ENCODE measurements at places on chromosomes 5 and 9. TPM values are rescaled to one million over a fixed set of nuclear protein-coding genes. Genes with fewer than 3 reads are reported as not detected.

GRCh38 chr9:115413304-115413703 is 295.3 kb upstream of the TNC start:
- no peak for DNase-seq

DNA sequence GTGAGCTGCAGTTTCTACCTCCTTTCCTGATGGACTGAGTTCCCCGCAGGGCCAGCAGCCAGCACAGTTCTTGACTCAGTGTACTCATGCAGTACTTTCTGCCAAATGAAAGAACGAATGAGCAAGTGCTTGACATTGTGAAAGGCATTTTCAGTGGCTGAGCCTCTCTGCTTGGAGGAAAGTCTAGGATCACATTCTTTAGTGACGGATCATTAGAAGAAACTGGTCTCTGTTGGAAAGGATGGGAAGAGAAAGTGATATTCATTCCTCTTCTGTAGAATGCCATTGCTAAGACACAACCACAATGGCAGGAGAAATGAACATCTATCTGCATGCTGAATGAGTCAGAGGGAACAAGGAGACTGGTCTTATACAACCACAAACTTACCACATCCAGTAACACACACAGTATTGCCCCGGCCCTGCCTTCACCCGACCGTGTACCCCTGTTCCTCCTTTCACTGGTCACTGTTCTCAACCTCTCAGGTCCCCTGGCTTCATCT is 206.9 kb downstream of the CRB2 start:
- DNase-seq: peak; percentile 17

DNA sequence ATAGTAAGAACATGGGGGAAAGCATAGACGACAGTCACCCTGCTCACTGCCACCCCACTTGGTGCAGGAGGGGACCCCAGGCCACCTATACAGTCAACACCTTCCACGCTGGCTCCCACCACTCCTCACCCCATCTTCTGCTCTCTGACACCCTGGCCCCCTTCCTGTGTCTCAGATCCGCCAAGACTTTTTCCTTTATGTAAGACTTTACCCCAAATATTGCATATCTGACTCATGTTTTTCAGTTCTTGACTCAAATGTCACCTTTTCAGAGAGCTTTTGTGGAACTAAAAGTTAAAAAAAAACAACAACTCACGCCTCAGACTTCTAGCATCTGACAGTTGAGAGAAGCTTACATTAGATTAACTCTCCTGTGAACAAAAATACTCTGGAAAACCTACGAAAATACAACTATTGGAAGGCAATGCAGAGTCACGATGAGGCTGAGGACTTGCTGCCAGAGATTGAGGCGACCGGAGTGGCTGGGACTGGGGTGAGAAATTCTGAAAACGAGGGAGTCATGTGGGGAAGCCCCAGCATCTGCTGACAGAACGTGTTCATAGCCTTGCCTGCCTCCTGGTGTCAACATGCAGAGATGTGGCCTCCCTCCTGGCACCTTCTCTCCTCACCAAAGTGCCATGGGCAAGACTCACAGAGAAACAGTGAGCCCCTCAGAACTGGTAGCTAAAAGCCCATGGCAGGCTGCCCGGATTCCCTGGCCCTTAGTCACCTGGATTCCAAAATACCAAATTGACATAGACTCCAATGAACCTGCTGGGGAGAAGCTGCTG is 22.4 kb upstream of the FCN2 start:
- DNase-seq: peak; percentile 34

DNA sequence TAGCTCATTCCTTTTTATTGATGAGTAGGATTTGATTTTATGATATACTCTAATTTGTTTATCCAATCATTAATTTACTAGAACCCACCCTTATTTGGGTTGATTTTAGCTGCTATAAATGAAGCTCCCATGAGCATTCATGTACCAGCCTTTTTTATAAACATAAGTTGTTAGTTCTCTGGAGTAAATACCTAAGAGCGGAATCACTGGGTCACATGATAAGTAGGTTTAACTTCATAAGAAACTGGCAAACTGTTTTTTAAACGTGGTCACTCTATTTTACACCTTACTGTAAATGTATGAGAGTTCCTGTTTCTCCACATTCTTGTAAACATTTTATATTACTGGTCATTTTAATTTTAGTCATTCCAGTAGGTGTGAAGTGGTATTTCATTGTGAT is 364.6 kb downstream of the NPR3 start:
- DNase-seq: no peak

GRCh38 chr9:136202454-136203407 is 2.2 kb downstream of the LHX3 start:
- DNase-seq: no peak

GRCh38 chr5:139669662-139670368 is 21.7 kb downstream of the CXXC5 start:
- DNase-seq: no peak

- no peak for DNase-seq
Observed at GRCh38 chr5:14142202-14142826, 828 bp upstream of the TRIO start.

DNA sequence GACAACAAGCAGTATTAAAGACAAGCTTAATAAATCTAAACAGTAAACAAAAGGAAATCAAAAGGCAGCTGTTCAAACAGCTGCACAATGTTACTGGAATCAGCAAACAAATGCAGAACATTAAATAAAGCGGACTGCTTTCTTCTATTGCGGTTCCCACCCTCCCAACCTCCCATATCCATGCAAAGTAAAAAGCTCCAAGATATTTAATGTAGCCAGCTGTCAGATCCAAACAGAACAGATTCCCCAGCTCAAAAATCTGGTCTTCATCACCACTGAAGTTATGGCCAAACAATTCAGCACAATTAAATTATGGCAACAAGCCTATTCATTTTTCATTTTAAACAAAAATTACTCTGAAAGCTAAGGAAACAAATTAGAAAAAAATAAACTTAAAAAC is 75.9 kb downstream of the SLC38A9 start:
- DNase-seq: no peak

DNA sequence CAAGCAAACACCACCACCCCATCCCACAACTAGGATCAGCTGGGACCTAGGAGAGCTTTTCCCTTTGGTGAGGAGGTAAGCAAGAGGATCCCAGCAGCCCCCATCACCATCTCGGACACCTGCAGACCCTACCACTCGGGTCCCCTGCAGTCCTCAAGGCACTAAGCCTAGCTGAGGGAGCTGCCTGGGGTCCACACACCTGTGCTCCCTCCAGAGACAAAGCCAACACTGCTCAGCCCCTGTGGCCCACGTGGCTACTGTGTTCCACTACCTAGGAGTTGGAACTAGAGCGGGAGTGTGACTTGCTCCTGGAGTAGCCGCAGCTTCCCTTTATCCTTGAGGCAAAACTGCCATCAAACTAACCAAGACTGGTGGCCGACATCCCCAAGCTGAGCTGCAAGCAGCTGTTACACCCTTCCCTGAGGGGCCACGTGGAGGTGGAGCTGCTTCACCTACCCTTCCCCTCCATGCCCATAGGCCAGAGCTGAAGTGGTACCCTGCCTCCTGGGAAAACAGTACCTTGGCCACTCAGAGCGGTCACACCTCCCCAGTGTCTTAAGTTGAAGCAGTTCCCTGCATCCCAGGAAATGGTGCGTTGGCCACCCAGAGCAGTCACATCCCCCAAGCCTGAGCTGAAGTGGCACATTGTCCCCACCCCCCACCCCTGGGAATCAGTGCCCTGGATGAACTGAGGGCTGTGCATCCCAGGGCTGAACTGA is 205.5 kb downstream of the CACNA1B start:
- peak; percentile 17 for DNase-seq

DNA sequence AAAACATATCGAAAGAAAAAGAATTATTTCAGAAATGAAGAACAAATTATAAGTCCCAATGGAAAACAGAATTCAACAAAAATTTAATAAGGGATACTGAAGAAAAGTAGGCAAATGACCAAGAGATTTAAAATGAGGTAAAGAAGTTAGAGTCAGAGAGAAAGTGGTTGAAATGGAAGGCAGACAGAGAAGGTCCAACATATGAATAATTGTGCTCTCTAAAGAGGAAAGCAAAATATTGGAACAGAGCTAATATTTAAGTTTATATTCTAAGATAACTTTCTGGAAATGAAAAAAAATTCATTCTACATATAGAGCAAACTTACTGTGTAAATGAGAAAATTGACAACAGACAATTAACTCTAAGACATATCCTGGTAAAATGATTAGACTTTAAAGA is 94.1 kb downstream of the PTCH1 start:
- DNase-seq: no peak

DNA sequence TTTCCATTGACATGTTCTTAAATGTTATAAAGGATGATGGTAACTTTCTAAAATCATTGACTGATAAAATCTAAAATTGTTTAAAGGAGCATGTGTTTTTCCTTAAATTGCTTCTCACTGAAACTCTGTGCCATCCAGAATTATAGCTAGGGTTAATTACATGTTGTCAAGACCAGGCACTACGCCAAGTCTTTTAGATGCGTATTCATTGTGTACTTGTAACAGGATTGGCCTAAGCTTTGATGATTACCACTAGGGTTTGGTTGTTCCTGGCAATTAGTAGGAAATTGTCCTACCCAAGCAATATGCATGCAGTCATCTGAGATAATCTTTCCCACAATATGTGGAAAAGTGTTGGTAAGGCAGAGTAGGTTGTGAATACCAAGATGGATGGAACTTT is 43.8 kb downstream of the PRKACG start:
- DNase-seq: no peak

DNA sequence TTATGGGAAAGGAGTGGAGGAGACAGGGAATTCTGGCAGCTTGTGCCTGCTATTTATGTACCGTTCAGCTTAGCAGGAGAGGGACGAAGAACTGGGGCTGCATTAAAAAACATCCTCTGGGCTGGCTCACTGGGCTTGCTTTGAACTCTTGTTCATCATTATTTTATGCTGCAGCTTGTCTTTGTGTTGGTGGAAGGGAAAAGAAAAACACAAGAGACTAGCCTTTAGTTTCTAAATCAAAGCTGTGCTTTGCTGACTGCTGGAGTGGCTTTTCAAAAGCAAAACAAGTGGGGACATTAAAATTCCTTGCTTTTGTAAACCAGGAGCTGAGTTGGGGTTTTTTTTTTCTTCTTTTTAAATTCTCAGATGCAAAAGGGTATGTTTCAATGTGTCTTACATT is 5.9 kb upstream of the RGMB start:
- no peak for DNase-seq

- no peak for DNase-seq
Observed at GRCh38 chr9:96617439-96618185, 2.0 kb downstream of the CDC14B start.

DNA sequence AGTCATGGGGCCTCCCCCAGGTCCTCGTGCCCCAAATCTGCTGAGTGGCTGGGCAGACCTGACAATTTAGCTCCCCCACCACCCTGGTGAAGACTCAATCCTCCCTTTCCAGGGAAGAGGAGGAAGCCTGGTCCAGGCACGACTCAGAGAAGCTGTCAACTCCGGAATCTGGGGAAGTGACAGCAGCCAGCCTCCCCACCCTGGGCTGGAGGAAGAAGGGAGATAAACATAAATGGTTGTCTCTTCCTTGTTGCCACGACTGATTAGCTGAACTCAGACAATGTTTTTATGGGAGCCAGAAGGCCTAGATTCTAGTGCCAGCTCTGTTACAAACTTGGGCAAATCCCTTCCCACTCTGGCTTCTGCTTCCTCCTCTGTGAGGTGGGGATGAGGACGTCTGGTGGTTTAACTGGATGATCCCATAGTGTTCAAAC is 15.4 kb downstream of the CCDC69 start:
- no peak for DNase-seq

- no peak for DNase-seq
Observed at GRCh38 chr5:146894753-146895521, 16.4 kb upstream of the PPP2R2B start.

- DNase-seq: no peak
Observed at GRCh38 chr5:13244151-13244550, 700.3 kb downstream of the DNAH5 start.

OR1N1 gene
- not detected for total RNA-seq

ANKRD31 gene
- total RNA-seq: 0.19 TPM

GCNT4 gene
- total RNA-seq: 17.2 TPM

KIAA0825 gene
- total RNA-seq: 5.9 TPM

AJM1 gene
- 10.6 TPM for total RNA-seq

ARID3C gene
- total RNA-seq: not detected

PCDHGA11 gene
- 1.7 TPM for total RNA-seq

IFNA2 gene
- total RNA-seq: not detected
